ENCODE measurements at places on chromosomes 4 and X. TPM values are rescaled to one million over a fixed set of nuclear protein-coding genes. Genes with fewer than 3 reads are reported as not detected.

ACSL4 gene
- total RNA-seq, result 19.3 TPM

PPP1R2C gene
- total RNA-seq, result not detected

PDGFC gene
- total RNA-seq, result 11.0 TPM

REPS2 gene
- total RNA-seq, result 1.7 TPM

MAGEB1 gene
- 0.05 TPM for total RNA-seq

- H3K27me3 ChIP-seq, result no peaks in the 10 kb centered on the region
- no peak for DNase-seq
- no peak overlapping the region for H3K4me3 ChIP-seq
- peaks cover 58% of the 10 kb centered on the region for H3K36me3 ChIP-seq
These were observed 14.3 kb downstream of the PAICS start for GRCh38 chr4:56450342-56450741.

DNA sequence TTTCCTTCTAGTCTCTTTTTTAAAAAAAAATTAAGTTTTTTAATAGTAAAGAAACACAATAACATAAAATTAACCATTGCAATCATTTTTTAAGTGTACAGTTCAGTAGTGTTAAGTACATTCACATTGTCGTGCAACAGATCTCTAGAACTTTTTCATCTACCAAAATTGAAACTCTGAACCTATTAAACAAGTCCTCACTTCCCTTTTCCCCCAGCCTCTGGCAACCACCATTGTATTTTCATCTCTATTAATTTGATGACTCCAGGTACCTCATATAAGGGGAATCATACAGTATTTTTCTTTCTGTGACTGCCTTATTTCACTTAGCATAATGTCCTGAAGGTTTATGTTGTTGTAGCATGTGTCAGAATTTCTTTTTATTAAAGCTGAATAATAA is 31.8 kb downstream of the MSL3 start:
- DNase-seq, result no peak
- no peak overlapping the region for H3K4me3 ChIP-seq
- no peaks in the 10 kb centered on the region for H3K36me3 ChIP-seq
- no peak overlapping the region for H3K27ac ChIP-seq
- no peaks in the 10 kb centered on the region for H3K27me3 ChIP-seq

- no peak overlapping the region for H3K27ac ChIP-seq
- no peaks in the 10 kb centered on the region for H3K27me3 ChIP-seq
- no peaks in the 10 kb centered on the region for H3K36me3 ChIP-seq
- H3K4me3 ChIP-seq, result no peak overlapping the region
- no peak for DNase-seq
- no peaks in the 10 kb centered on the region for H3K4me1 ChIP-seq
These were observed 200.9 kb downstream of the DHRSX start for GRCh38 chrX:2299871-2300270.

- H3K36me3 ChIP-seq, result no peaks in the 10 kb centered on the region
- no peaks in the 10 kb centered on the region for H3K4me1 ChIP-seq
- H3K27ac ChIP-seq, result no peak overlapping the region
- H3K4me3 ChIP-seq, result no peak overlapping the region
- DNase-seq, result no peak
These were observed 169.1 kb downstream of the KCTD8 start for GRCh38 chr4:44279469-44279868.

DNA sequence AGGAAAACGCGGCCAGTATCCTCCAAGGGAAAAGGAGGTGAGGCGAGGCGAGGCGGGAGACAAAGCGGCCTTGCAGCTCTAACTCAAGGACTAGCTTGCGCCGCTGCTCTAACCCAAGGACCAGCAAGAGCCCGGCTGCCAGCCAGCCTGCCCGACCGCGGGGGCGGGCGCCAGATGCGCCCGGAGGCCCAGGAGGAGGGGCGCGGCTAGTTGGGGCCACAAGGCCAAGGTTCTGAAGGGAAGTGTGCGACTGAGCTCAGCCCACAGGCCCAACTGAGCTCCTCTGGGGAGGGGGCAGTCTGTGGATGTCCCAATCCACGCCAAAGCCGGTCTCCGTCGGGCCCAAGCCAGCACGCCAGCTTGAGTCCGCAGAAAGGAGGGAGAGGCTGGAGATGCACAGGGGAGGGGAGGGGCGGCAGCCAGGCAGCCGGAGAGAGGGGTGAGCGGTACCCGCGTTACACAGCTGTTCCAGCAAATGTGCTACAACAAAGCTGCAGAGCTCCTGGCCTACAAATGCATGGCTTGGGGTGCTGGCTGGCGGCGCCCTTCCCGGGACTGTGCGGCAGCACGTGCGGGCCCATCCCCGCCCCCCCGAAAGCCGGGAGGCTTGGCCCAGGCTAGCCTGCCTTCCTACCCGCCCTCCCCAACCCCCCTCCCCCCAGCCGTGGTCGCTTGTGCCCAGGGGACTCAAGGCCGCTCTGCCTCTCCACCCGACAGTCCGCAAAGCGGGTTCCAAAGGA is 637 bp downstream of the AMER1 start:
- no peaks in the 10 kb centered on the region for H3K36me3 ChIP-seq
- no peaks in the 10 kb centered on the region for H3K27me3 ChIP-seq
- H3K4me3 ChIP-seq, result peak overlapping the region; percentile 60
- peak; percentile 30 for DNase-seq

- H3K4me1 ChIP-seq, result no peaks in the 10 kb centered on the region
- DNase-seq, result no peak
- no peaks in the 10 kb centered on the region for H3K27me3 ChIP-seq
- no peak overlapping the region for H3K4me3 ChIP-seq
- no peak overlapping the region for H3K27ac ChIP-seq
- no peaks in the 10 kb centered on the region for H3K36me3 ChIP-seq
These were observed 60.6 kb downstream of the GABRA2 start for GRCh38 chr4:46329118-46329976.

DNA sequence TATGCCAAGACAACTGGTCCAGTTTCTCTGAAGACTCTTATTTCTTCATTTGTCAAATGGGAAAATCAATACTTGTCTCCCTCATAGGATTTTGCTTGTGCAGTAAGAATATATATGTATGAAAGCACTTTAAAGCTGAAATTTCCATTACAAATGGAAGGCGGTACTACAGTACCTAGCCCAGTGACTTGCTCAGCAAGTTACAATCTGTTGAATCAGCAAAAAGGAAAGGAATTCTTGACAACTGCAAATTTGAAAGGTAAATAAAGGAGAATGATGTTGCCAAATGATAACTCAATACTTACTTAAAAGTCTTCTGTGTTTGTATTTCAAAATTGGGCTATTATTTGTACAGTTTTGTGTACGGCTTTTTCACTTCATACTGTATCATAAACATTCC is 71.1 kb downstream of the PKD2 start:
- H3K4me1 ChIP-seq, result no peaks in the 10 kb centered on the region
- H3K4me3 ChIP-seq, result no peak overlapping the region
- no peak overlapping the region for H3K27ac ChIP-seq
- H3K36me3 ChIP-seq, result peaks cover 17% of the 10 kb centered on the region
- DNase-seq, result no peak

DNA sequence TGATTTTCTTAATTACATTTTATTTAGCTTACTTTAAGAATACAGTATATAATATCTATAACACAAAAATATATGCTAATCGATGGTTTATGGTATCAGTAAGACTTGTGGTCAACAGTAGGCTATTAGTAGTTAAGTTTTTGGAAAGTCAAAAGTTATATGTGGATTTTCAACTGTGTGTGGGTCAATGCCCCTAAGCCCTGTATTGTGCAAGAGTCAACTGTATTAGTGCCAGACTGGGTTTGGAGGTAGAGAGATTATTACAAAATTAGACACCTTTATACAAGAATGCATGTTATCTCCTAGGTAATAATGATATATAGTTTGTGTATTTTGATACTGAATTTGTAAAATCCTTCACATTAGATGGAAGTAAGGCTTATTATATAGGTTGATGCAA is 100.3 kb upstream of the PRR32 start:
- no peaks in the 10 kb centered on the region for H3K27me3 ChIP-seq
- H3K27ac ChIP-seq, result no peak overlapping the region
- no peaks in the 10 kb centered on the region for H3K36me3 ChIP-seq
- DNase-seq, result no peak
- no peak overlapping the region for H3K4me3 ChIP-seq

GRCh38 chrX:115679460-115679859 is 118.5 kb downstream of the PLS3 start:
- H3K4me1 ChIP-seq, result no peaks in the 10 kb centered on the region
- no peaks in the 10 kb centered on the region for H3K27me3 ChIP-seq
- no peak overlapping the region for H3K27ac ChIP-seq
- H3K4me3 ChIP-seq, result no peak overlapping the region
- no peaks in the 10 kb centered on the region for H3K36me3 ChIP-seq

GRCh38 chrX:110036162-110037033 is 33.5 kb downstream of the TMEM164 start:
- H3K27ac ChIP-seq, result no peak overlapping the region
- H3K36me3 ChIP-seq, result no peaks in the 10 kb centered on the region
- no peaks in the 10 kb centered on the region for H3K4me1 ChIP-seq
- no peak overlapping the region for H3K4me3 ChIP-seq

DNA sequence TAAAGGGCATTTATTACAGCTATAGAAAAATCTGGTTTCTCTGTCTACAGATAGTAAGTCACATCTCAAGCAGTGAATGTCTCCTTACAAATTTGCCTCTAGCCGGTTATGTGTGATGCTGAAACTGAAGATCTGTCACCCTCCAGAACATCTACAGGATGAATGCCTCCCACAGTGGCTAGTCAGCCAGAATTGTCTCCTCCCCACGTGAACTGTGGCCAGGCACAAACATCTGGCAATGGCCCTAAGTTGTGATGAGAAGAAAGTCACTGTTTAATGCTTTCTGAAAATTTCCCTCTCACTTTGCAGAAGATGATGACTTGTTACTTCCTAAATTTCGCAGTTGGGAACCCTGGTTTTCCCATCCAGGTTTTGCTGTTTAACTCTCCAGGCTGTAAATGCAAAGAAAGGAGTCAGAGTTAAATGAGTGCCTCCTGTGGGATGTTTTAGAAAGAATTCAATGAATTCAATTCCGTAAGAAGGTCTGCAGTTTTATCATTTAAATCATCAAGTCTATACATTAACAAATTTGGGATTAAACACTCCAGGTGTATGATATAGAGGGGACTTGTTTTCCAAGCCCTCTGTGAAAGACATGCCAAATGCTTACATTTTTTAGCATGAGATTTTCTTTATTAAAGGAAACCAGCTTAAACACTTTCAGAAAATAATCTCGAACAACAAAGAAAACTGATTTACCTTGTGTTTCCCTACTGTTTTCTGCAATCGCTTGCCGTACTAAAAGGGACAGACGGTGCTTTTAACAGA is 55.4 kb upstream of the TLR3 start:
- no peak for DNase-seq
- no peak overlapping the region for H3K4me3 ChIP-seq
- H3K4me1 ChIP-seq, result no peaks in the 10 kb centered on the region
- H3K27me3 ChIP-seq, result no peaks in the 10 kb centered on the region
- no peak overlapping the region for H3K27ac ChIP-seq
- no peaks in the 10 kb centered on the region for H3K36me3 ChIP-seq

DNA sequence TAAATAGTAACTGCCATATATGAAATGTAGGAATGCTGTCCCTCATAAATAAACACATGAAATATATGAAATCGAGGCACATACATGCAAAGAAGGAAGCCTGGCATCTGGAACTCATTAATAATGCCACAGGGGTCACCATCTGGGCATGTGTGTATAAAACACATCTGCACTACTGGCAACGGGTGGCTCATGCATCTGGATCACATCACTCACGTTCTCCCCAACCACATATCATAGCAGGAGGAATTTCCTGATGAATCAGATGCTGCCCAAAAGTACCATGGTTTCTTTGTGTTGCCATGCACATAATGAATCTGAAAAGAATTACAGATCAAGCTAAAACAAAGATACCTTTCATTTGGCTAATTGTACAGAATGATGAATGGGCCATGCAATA is 28.6 kb downstream of the RNF175 start:
- H3K27ac ChIP-seq, result no peak overlapping the region
- H3K36me3 ChIP-seq, result no peaks in the 10 kb centered on the region
- no peaks in the 10 kb centered on the region for H3K27me3 ChIP-seq
- no peaks in the 10 kb centered on the region for H3K4me1 ChIP-seq
- DNase-seq, result no peak

- no peak for DNase-seq
- H3K4me1 ChIP-seq, result peaks cover 20% of the 10 kb centered on the region
- H3K36me3 ChIP-seq, result no peaks in the 10 kb centered on the region
- H3K27me3 ChIP-seq, result no peaks in the 10 kb centered on the region
These were observed 142.3 kb downstream of the SH3KBP1 start for GRCh38 chrX:19745077-19745476.

DNA sequence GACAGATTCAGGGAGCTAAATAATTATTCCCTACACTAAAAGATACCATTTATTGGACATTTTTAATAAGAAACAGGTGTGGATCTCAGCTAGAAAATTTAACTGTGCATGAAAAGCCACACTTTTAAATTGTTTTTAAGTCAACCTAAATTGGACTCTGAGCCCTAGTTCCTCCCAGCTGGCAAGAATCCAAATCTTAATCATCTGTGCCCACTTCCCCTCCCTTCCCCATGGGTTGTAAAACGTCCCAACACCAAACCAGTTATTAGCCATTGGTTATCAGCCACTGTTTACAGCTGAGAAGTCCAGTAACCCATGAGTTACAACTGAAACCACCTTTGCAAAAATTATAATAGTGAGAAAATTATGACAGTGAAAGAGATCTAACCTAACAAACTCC is 125.6 kb upstream of the S100G start:
- no peak for DNase-seq
- no peaks in the 10 kb centered on the region for H3K27me3 ChIP-seq
- H3K4me1 ChIP-seq, result no peaks in the 10 kb centered on the region
- H3K27ac ChIP-seq, result no peak overlapping the region
- no peaks in the 10 kb centered on the region for H3K36me3 ChIP-seq

GRCh38 chr4:18844726-18845125 is 823.2 kb upstream of the LCORL start:
- no peaks in the 10 kb centered on the region for H3K36me3 ChIP-seq
- H3K4me1 ChIP-seq, result no peaks in the 10 kb centered on the region

DNA sequence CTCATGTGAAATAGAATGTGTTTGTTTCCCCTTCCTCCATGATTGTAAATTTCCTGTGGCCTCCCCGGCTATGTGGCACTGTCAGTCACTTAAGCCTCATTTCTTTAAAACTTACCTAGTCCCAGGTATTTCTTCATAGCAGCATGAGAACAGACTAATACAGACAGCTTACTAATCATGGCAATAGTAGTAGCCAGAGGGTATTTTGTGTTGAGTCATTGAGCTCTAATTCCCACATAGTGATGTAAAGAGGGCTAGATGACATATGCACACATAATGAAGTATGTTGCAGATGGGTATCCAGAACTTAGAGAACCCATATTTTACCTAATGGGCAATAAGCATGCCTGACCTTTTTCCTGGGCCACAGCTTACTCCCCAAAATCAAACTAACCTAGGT is 1197.2 kb downstream of the PCDH7 start:
- H3K36me3 ChIP-seq, result no peaks in the 10 kb centered on the region
- DNase-seq, result no peak
- no peaks in the 10 kb centered on the region for H3K4me1 ChIP-seq
- H3K4me3 ChIP-seq, result no peak overlapping the region
- no peak overlapping the region for H3K27ac ChIP-seq

GRCh38 chr4:68447201-68447600 is at the start of gene TMPRSS11E:
Gene TMPRSS11E, plus strand, starts transcription at chr4:68447463. Its CDS starts 50 bp downstream, at chr4:68447513.
- H3K4me1 ChIP-seq, result no peaks in the 10 kb centered on the region
- no peak within 1 kb of the TSS for H3K27ac ChIP-seq
- H3K4me3 ChIP-seq, result no peak within 1 kb of the TSS
- H3K27me3 ChIP-seq, result no peaks in the 10 kb centered on the region

- no peaks in the 10 kb centered on the region for H3K4me1 ChIP-seq
- no peaks in the 10 kb centered on the region for H3K36me3 ChIP-seq
- H3K27ac ChIP-seq, result no peak overlapping the region
- DNase-seq, result no peak
These were observed 20.1 kb upstream of the AP1S2 start for GRCh38 chrX:15874672-15875071.

Data from thymus (tissue), 14 donors.